ENCODE measurements at places on chromosomes 1 and 21.
A peak's percentile ranks its signal among the peaks of the same experiment; 100 is the strongest.

GRCh38 chr1:38308780-38309179, 262.2 kb upstream of the POU3F1 start:
- no peak for DNase-seq

- DNase-seq = no peak
Measured at GRCh38 chr1:156663178-156663577, 14.0 kb downstream of the NES start.

- DNase-seq = no peak
Measured at GRCh38 chr1:246761396-246761795, 37.2 kb downstream of the SCCPDH start.

DNA sequence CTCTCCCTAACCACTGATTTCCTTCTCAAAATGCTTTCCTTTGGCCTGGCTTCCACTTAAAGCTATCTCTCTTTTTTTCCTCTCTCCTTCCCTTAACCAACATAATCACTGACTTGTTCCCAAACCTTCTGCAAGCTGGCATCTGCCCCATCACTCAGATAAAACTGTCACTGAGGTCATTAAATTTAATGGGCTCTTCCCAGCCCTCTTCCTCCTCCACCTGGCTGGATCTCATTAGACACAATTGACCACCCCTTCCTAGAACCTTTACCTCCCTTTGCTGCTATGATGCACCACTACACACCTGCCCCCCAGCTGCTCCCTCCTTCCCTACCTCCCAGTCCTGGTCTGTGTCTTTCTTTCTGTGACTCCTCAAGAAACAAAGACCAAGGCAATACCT, 44.0 kb upstream of the GJB5 start:
- DNase-seq = no peak

DNA sequence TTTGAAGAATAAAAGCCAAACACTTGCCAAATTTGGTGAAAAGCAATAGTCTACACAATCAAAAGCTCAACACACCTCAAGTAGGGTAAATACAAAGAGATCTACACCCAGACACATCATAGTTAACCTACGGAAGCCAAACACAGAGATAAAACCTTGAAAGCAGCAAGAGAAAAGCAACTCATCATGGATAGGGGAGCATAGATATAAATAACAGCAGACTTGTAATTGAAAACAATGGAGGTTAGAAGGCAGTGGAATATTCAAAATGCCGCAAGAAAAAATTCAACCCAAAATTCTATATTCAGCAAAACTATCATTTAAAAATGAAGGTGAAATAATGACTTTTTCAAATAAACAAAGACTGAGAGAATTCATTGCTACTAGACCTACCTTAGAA, 105.1 kb downstream of the ITSN1 start:
- no peak for DNase-seq

DNA sequence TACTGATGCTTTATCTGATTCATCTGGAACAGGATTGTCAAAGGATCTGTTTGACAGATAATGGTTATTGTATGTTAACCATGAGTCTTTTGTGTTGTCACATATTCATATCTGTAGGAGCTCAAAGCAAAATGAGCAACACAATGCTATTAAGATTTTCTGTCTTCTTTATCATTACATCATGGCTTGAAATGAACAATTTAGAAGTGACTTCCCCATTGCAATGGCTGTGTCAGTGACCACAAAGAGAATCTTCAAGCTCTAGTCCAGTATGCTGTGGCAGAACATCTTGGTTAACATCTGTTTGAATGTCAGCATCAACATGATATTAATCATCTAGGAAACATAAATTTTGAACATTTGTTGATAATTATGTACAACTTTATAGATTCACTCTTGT, 1148.5 kb downstream of the PLA2G4A start:
- DNase-seq = no peak

GRCh38 chr1:18322368-18323032, 158.2 kb upstream of the KLHDC7A start:
- DNase-seq = no peak

DNA sequence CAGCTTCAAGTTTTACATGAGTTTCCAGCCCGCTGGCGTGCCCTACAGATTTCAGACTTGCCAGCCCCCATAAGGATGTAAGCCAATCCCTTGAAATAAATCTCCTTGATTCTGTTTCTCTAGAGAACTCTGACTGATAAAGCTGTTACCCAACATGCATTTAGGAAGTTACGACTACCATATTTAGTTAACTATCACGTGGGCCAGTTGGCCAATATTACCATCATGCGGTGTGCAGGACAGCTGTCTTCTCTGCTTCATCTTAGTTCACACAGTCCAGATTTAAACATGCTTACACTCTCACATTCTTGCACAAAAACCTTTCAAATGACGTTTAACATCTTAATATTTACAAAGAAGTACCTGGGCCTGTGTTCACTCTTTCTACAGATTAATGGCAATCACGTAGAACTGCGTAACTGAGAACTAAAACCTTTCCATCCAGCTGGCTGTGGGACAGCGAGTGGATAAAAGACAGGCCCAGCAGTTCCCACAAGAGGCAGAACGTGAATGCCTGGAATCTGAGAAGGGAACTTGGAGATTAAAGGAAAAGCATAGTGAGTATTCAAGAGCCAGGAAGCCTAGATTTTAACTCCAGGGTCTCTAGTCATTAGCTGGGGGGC, 20.8 kb downstream of the FAM177B start:
- no peak for DNase-seq

DNA sequence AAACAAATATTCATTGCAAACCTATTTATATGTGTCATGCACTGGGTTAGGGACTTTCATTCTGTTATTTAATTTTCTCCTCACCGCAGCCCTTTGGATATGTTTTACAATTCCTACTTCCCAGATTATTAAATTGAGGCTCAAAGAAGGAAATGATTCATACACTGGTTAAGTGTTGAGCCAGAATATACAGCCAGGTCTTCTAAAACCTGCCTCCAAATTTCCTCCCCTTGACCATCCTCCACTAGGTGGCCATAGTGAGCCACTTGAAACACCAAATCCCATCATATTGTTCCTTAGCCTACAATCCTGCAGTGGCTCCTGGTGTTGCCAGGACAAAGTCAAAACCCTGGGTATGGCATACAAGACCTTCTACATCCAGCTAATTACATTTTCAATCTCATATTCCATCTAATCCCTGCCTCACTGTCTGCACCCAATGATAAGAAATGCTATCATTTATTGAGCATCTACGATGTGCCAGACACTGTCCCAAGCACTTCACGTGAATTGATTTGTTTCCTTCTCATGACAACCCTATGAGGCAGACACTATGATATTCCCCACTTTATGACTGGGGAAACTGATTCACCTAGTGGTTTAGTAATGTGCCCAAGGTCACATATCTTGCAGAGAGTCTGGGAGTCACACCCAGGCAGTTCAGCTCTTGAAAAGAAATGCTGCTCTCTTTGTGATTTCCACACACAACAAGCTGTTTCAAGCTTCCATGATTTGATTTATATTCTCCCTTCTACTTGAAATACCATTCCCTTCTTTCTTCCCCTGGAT, 23.6 kb upstream of the KIRREL1 start:
- DNase-seq = no peak

GRCh38 chr1:235206533-235207208, 45.6 kb upstream of the RBM34 start:
- DNase-seq = no peak

DNA sequence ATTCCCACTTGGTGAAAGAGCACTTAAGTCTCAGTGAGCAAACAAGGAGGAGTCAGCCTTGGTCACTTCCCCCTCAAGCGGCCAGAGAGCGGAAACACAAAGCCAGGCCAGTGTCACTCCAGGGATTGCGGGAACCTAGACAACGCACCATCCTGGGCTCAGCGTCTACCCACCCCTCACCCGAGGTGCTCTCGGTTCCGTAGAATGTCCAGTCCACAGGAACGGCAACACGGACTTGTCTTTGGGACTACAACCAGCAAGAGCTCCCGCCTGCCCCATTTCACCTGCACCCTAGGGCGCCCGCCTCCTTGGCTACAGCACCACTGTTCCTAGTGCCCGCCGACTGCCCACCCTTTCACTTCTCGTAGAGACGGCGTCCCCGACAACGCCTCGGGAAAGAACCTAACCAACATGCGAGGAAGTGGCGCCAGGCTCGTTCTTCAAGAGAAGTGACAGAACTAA, 509 bp downstream of the GDAP2 start:
- peak; percentile 72 for DNase-seq

DNA sequence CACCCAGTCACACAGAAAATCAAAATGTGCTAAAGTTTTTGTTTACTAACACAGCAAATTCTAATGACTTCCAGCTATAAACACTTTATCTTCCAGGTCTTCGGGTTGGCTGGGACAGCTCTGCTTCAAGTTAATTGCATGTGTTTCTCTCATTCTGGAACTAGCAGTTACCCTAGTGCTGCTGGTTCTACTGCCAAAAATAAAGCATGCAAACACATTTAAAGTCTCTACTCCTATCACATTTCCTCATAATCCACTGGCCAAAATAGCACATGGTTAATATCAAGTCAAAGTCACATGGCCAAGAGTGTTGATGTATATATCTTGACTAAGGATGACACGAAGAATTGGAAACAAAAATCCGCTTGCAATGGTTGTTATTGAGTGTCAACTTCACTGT, 973.1 kb upstream of the ADGRL2 start:
- no peak for DNase-seq

DNA sequence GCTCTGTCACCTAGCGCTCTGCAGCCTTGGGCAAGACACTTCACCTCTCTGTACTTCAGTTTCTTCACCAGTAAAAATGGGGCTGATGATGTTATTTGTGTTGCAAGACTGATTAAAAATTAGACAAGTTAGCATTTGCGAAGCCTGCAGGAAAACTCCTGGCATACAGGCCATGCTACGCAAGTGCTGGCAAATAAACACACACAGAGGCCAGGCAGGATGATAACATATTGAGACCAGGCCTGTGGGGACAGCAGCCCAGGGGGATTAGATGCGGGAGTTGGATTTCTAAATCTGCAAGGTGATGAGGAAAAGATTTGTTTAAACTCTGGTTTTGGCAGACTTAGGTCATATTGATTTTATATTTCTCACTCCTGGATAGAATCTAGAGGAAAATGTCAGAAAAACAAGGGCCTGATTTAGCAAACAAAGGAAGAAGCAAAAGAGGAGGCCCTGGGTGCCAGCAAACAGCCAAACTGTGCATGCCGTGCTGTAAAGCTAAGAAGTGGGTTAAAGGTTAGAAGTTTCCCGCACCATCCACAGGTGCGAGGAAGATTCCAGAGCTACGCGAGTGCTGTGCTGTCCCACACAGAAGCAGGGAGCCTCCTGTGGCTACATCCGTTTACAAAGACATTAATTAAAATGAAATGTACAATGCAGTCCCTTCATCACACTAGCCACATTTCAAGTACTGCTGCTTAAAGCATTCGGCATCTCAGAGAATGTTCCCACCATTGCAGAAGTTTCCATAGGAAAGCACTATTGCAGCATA, 532.2 kb downstream of the NPHP4 start:
- DNase-seq = no peak

DNA sequence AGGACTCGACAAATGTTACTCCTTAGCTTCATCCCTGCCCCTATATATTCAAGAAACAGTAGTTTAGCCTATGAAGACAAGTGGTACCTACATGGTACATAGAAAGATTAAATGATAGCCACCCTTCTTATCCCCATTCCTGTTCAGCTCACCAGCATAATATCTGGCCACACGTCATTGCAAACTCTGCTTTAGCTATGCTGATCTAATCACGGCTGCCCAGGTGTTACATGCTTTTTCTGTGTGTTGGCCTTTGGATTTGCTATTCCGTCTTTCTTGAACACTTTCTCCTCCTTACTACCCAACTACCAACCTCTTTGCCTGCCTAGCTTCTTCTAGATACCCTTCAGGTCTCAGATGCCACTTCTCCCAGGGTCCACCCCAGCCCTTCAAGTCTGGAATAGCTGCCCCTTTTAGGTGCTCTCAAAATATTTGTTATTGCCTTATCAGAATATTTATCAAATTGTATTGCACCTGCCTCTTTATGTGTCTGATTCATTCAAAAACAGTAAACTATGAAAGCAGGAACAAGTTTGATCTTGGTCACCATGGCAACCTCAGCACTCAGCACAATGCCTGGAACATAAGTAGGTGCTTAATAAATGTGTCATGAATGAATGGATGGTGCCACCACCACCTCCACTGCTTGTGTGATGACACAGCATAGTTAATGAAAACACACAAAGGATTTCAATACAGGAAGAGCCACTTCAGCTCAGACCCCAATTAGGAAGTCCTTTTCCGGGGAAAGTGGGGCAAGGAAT, 11.4 kb upstream of the DNASE2B start:
- DNase-seq = no peak

- DNase-seq = peak; percentile 95
Measured at GRCh38 chr1:241640149-241640866, at the start of the genes CHML and OPN3. TSS of gene CHML (minus strand) at chr1:241640369. CDS start at chr1:241635766, 4,603 bp downstream. TSS of gene OPN3 (minus strand) at chr1:241640369. CDS start at chr1:241640254, 115 bp downstream.

DNA sequence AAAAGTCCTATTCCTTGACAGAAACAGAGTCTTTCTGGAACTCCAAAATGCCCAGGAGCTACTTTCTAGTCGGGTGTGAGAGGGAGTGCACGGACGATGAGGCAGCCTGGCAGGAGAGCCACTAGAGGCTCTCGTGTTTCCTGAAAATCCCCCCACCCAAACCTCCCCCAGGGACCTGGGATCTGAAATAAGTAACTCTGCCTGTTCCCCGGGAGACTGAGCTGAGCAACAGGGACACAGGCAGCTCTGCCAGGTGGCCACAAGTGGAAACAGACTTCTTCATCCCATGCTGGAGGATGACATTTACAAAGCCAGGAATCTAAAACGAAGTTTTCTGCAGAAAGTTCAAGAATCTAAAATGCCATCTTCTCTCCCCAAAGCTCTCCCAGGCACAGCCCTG, 77.1 kb downstream of the ITPKB start:
- no peak for DNase-seq

GRCh38 chr1:64110924-64111777, 92.3 kb upstream of the UBE2U start:
- DNase-seq = no peak

- DNase-seq = no peak
Measured at GRCh38 chr1:33893147-33893830, 29.4 kb downstream of the HMGB4 start.

- DNase-seq = no peak
Measured at GRCh38 chr1:153638261-153638660, 4.4 kb downstream of the CHTOP start.

DNA sequence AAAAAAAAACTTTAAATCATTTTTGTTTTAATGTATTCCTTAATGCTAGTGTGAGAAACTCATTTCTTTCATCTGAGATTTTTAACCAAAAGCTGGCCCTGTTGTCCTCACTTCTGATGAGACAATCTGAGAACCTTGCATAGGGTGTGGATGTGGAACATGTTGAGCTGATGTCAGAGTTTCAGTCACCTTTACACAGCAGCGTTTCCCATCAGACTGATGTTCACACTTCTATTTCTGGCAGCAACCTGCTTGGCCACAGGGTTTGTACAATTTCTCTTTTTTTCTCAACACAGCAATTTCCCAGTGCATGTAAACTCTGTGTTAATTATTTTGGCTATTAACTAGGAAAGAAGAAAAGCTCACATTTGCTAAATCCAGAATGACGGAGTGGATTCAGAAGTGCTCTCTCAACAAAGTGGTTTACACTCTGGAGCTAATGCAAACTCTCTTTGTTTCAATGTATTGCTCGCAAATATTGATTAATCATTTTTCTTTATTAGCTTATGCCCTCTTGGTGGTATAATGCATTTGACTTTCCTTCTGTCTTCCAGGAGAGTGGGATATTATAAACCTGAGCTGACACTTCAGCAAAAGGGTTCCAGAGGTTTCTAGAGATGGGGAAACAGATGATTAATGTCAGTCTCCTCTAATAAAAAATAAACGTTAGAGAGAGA, 70.5 kb upstream of the HSPA13 start:
- DNase-seq = no peak

Data from inflammatory macrophage treated with lipopolysaccharide for 1 hour (primary cell).